A549 treated with Mapracorat at 1 μM for 4 hours (cell line): ENCODE measurements at places on chromosomes 11 and 22. TPM values are rescaled to one million over a fixed set of nuclear protein-coding genes. Genes with fewer than 3 reads are reported as not detected.

Gene ANKK1
- 0.07 TPM in 1 of 5 replicates, not detected in the others for total RNA-seq

Gene HDHD5
- 34.1 to 46.1 TPM (median 44.1 TPM) in 5 replicates for total RNA-seq

Gene MRGPRE
- not detected in 5 replicates for total RNA-seq

Gene BRSK2
- total RNA-seq, result 4.5 to 7.8 TPM (median 6.3 TPM) in 5 replicates

Gene ASPHD2
- total RNA-seq, result 0.97 to 1.2 TPM (median 1.0 TPM) in 5 replicates

Gene IFITM5
- total RNA-seq, result not detected in 5 replicates

Gene NAALADL1
- total RNA-seq, result not detected in 5 replicates

Gene MMP7
- 21.9 to 32.0 TPM (median 23.4 TPM) in 5 replicates for total RNA-seq

Gene PTPN5
- total RNA-seq, result 0.05 TPM in 1 of 5 replicates, not detected in the others

Gene NAALAD2
- not detected in 5 replicates for total RNA-seq

Gene OR4D5
- not detected in 5 replicates for total RNA-seq

Gene NCR3LG1
- total RNA-seq, result 1.8 to 3.0 TPM (median 2.3 TPM) in 5 replicates

Gene LYVE1
- total RNA-seq, result 0.20 to 0.77 TPM (median 0.48 TPM) in 5 replicates

Gene PRDM11
- 5.7 to 8.0 TPM (median 7.7 TPM) in 5 replicates for total RNA-seq

Gene SLC5A1
- total RNA-seq, result 0.06 TPM in 1 of 5 replicates, not detected in the others

Gene HSD17B12
- 55.6 to 78.6 TPM (median 70.5 TPM) in 5 replicates for total RNA-seq

Gene GDPD5
- 10.0 to 14.9 TPM (median 13.0 TPM) in 5 replicates for total RNA-seq

Gene GPR83
- 0.05 to 0.07 TPM (median 0.06 TPM) in 5 replicates for total RNA-seq

Gene HEPHL1
- total RNA-seq, result not detected in 5 replicates

Gene ALKBH8
- total RNA-seq, result 6.2 to 8.3 TPM (median 7.7 TPM) in 5 replicates

Gene OR8A1
- total RNA-seq, result not detected in 5 replicates

Gene CLMP
- 16.3 to 24.2 TPM (median 21.4 TPM) in 5 replicates for total RNA-seq

Gene KRTAP5-1
- not detected in 5 replicates for total RNA-seq

Gene FAR1
- 42.3 to 62.2 TPM (median 61.1 TPM) in 5 replicates for total RNA-seq

Gene JAML
- total RNA-seq, result not detected in 5 replicates

Gene OR2D2
- not detected in 5 replicates for total RNA-seq

Gene MS4A15
- not detected in 5 replicates for total RNA-seq

Gene KIRREL3
- 9.0 to 11.0 TPM (median 10.2 TPM) in 5 replicates for total RNA-seq

Gene ZBTB16
- 0.43 to 1.1 TPM (median 0.78 TPM) in 5 replicates for total RNA-seq

Gene OR4A16
- not detected in 5 replicates for total RNA-seq

Gene DEFB131B
- total RNA-seq, result not detected in 5 replicates

Gene PGA5
- total RNA-seq, result not detected in 5 replicates

Gene MAJIN
- total RNA-seq, result not detected in 5 replicates

Gene VSIG10L2
- not detected in 5 replicates for total RNA-seq
